ENCODE measurements at places on chromosomes 2 and 18.
A peak's percentile ranks its signal among the peaks of the same experiment; 100 is the strongest.

DNA sequence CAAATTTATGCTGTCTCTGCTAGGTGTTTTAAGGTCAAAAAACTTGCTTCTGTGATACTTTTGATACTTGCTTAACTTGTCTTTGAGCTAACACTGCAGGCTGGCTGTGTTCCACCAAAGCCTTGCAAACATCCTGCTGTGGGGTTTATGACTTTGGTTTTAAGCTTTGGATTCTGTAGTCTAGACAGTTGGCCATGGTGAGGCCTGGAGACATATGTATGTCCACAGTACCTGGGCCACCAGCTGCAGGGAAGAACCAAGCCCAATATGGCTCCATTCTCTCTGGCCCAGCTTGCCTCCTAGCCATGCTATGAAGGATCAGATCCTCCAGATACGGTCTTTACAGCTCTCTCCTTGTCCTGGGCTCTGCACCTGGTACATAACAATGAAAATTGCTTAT is 113.9 kb downstream of the INO80D start:
- DNase-seq = no peak

DNA sequence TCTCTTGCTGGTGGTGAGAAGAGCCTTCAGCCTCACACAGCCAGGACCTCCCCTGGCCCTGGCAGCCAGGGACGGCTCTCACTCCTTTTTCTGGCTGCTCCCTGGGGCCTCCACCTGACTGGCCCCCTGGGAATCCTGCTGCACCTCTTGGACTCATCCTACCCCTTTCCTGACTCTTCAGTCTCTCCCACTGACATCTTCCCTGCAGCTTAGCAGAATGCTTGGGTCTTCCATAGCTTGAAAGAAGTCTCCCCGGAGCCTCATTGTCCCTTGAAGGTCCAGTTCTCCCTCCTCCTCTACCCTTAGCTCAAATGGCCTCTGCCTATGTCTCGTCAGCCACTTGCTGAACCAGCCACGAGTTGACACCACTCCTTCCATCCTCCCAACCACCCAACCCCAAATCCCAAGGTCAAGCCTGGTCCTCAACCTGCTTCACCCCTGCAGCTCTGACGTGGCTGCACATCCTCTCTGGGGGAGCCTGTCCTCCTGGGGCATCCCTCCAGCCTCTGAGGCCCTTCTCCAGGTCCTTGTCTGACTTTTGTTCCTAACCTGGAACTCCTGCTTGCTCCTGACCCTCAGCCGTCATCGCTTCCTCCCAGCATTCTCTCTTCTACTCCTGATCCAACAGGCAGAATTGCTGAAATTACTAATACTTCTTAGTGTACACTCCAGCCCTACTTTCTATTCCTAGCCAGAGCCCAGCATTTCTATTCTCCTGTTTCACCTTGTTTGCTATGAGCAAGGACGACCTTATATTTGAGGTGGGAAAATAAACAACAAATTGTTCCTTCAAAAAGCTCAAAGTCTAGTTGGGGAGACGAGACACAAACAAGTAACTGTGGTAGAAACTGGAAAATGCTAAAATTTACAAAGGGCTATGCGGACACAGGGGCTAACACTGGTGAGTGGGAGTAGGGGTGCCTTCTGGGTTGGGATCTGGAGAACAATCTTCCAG is 68.7 kb upstream of the MGAT4A start:
- no peak for DNase-seq

- peak; percentile 57 for DNase-seq
These were observed 656 bp downstream of the TBC1D8 start for GRCh38 chr2:101150306-101151145.

- DNase-seq = no peak
These were observed 63.0 kb upstream of the CYP1B1 start for GRCh38 chr2:38138996-38139395.

GRCh38 chr2:85888020-85888683 is 638 bp downstream of the ST3GAL5 start:
- peak; percentile 39 for DNase-seq

- DNase-seq = no peak
These were observed 49.4 kb downstream of the AOX1 start for GRCh38 chr2:200635251-200635650.

DNA sequence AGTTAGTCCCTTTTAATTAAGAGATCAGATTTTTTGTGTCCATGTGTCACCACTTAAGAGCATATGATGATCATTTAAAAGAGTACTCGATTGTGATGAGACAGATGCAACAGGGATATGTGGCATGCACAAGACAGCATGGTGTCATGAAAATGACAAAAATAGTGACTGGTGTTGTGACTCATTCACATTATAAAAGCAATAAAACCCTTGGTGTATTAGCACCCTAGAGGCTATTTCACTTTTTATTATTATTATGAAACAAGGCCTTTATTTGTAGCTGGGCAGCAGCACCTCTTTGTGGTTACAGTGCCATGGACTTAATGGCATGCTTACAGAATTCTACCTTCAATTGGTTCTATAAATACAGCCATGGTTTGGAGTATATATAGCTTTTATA is 1296.0 kb upstream of the ZEB2 start:
- no peak for DNase-seq

GRCh38 chr18:74166386-74166785 is 18.1 kb downstream of the TIMM21 start:
- DNase-seq = peak; percentile 45

- DNase-seq = no peak
These were observed 102.4 kb downstream of the STK39 start for GRCh38 chr2:168145011-168145410.

DNA sequence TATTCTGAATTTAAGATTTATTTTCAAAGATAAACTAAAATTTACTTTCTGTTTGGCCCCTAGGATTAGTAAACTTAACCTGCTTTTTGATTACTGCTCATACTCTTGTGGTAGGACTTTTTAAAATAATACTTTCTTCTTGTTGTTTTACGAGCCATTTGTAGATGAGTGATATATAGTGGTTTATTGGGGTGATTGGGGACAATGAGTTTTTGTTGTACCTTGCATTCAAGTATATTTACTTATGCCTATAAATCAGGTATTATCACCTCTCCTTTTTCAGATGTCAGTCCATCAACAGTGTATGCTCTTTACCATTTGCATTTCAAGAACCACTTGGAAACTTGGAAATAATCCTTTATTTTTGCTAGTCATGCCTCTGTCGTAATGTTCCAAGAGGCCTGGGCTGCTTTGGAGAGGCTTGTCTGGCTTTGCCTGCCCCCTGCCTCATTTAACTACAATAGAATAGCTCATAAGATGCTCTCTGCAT is 131.3 kb downstream of the COMMD1 start:
- no peak for DNase-seq

- DNase-seq = no peak
These were observed 138.6 kb downstream of the B3GNT2 start for GRCh38 chr2:62334440-62335058.

- no peak for DNase-seq
These were observed 52.2 kb downstream of the EDAR start for GRCh38 chr2:108936866-108937265.

- no peak for DNase-seq
These were observed 173.6 kb downstream of the GRB14 start for GRCh38 chr2:164447660-164448059.

- no peak for DNase-seq
These were observed 46.0 kb downstream of the TMEFF2 start for GRCh38 chr2:192148620-192149321.

- DNase-seq = no peak
These were observed 84.1 kb upstream of the RGPD4 start for GRCh38 chr2:107742460-107743027.

- no peak for DNase-seq
These were observed 8.4 kb downstream of the HOXD3 start for GRCh38 chr2:176165370-176166050.

- DNase-seq = no peak
These were observed 29.7 kb downstream of the NAB1 start for GRCh38 chr2:190678444-190679162.

DNA sequence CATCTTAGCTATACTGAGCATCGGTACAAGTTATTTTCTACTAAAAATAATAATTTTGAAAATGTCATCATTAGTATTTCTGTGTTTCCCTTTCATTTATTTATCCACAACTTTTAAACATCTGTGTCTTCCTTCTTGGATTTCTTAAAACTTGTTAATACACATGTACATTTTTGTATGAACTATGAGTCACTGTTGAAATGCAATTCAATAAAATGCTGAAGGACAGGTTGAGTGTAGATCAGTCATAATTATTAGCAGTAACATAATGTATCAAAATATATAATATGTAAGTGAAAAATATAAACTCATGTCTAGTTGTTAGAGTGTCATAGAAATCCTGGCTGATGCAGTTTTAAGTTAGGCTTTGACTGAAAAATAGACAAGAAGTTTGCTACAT is 115.9 kb downstream of the MEIS1 start:
- no peak for DNase-seq

DNA sequence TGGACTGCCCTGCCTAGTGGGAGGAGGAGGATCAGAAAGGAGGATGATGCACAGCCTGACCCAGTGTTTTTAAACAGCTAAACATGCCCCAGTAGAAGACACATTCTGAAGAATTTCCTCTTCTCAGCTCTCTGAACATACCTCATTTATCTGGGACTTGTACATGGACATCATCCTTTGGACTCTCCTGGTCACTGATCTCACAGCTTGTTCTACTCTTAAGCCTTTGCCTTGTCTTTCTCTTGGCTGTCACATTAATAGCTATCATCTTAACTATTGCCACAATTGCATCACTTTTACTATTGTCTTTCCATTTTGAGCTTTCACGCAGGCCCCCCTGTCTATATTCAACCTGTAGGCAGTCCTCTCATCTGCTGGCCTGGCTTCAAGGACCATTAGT is 42.0 kb upstream of the PGAP1 start:
- DNase-seq = no peak

- no peak for DNase-seq
These were observed 8.4 kb downstream of the HDLBP start for GRCh38 chr2:241307055-241307454.

GRCh38 chr2:47360283-47360682 is 42.7 kb upstream of the MSH2 start:
- no peak for DNase-seq

- no peak for DNase-seq
These were observed 69.8 kb upstream of the KCTD1 start for GRCh38 chr18:26618135-26618534.

DNA sequence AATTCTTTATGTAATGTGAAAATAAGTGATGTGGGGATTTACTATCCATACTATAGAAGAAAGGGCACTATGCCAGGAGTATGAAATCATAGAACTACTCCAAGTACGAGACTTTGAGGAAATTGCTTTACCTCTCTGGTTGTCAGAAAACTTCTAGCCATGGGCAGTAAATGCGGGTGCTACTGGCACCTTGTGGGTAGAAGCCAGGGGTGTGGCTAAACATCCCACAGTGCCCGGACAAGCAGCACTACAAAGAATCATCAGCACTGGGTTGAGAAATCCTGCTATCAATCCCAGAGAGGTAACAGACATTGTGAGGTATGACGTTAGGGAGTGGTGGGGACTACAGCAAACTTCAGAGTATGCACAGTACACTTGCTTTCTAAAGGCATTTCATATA is 453.5 kb upstream of the TNP1 start:
- no peak for DNase-seq

- DNase-seq = no peak
These were observed 90.5 kb downstream of the LAMA3 start for GRCh38 chr18:23779696-23780303.

DNA sequence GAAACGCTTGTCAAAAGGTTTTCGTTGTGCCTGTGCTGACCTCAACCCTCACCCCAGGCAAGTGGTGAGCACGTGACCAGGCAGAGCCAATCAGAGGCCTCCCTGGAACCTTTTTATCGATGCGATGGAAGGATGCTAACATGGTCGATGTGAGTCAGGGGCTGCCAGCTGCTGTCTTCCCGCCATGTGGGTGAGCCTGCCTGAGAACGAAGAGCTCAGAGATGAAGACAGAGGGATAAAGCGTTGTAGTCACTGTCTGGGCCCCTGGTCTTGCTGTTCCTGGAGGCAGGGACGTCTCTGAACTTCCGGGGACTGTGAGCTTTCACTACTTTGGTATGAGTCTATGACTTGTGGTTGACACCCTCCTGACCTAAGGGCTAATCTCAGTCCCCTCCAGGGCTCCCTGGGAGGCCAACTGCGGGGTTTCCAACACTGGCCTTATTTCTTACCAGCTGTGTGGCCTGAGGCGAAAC is 18.6 kb downstream of the DNMT3A start:
- DNase-seq = no peak

- no peak for DNase-seq
These were observed 137.7 kb downstream of the THADA start for GRCh38 chr2:43458014-43458628.

DNA sequence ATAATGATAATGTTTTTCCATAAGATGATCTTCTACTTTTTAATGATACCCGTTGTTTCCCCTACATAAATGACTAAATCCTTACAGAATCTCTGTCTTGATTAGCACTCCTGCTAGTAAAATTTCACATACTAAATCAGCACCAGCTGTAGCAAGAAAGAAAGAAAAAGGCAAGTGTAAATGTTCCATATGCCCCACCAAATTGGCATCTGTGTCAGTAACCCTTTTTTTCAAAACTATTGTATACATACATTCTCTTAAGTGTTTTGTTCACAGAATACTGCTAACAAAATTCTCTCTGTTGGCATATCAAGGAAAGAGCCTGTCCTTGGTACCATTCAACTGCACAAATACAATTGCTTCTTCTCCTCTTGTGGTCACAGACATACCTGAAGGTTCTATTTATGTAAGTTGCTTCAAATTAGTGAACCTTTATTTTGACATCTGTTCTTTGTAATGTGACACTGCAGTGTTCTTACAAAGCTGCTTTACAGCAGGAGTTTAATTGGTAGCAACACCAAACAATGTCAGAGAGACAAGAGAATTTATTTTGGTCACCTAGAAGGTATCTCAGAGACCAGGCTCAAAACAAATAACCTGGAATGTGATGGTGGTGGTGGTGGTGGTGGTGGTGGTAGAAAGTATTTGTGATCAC is 641.9 kb downstream of the ZEB2 start:
- peak; percentile 59 for DNase-seq

- no peak for DNase-seq
These were observed 33.3 kb upstream of the CREG2 start for GRCh38 chr2:101420623-101421022.

- DNase-seq = no peak
These were observed 12.3 kb downstream of the KCTD1 start for GRCh38 chr18:26536032-26536431.

DNA sequence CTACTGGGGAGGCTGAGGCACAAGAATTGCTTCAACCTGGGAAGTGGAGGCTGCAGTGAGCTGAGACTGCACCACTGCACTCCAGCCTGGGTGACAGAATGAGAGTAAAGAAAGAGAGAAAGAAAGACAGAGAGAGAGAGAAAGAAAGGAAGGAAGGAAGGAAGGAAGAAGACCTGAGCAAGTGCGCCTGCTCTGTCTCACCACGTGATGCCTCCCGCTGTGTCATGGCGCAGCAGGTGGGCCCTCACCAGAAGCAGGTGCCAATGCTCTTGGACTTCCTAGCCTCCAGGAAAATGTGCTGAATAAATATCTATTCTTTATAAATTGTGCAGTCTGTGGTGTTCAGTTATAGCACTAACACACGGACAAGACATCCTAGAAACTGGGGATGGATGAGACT is 270.0 kb downstream of the CYP26B1 start:
- DNase-seq = peak; percentile 57

DNA sequence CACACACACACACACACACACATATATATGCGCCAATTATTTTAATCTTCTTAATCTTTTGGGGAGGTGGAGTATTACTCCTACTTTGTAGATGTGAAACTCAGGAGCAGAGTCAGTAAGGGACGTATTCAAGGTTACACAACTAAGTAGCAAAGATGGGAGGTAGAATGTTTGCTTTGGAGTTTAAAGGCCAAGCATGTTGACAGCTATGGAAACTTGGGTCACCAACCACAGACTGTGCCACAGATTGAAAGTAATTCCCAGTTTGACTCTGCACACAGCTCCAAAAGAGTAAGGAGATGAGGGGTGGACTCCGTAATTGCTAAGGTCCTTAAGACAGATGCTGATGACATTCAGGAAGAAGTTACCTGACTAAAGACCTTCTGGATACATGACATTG is 124.8 kb upstream of the ITGB6 start:
- no peak for DNase-seq
